Fibroblast of skin of left biceps (primary cell): ENCODE measurements at places on chromosomes 13 and 19.

- DNase-seq = peak; percentile 67
Measured at GRCh38 chr19:11535792-11536595, 2.7 kb upstream of the CNN1 start.

DNA sequence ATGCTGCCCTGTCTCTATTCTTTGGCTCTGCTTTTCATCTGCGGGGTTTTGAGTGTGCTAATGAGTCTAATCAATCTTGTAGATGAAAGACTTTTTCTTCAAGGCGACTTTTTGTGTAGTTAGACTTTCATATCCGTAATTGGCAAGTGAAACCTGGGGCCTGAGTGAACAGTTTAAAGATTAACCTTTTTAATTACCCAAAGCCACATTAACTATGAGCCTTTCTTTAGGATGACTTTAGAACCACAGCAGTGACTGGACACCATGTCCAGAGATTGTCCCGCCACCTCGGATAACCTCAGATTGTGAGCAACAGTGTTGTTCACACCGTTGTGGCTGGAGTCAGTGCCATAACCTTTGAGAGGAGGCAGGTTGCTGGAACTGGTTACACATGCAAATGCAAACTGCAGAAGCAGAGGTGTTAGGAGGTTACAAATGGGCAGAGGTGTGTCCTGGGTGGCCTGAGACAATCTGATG, 58.7 kb downstream of the SIAH3 start:
- no peak for DNase-seq

GRCh38 chr13:99432609-99433542, 68.4 kb upstream of the TM9SF2 start:
- no peak for DNase-seq

DNA sequence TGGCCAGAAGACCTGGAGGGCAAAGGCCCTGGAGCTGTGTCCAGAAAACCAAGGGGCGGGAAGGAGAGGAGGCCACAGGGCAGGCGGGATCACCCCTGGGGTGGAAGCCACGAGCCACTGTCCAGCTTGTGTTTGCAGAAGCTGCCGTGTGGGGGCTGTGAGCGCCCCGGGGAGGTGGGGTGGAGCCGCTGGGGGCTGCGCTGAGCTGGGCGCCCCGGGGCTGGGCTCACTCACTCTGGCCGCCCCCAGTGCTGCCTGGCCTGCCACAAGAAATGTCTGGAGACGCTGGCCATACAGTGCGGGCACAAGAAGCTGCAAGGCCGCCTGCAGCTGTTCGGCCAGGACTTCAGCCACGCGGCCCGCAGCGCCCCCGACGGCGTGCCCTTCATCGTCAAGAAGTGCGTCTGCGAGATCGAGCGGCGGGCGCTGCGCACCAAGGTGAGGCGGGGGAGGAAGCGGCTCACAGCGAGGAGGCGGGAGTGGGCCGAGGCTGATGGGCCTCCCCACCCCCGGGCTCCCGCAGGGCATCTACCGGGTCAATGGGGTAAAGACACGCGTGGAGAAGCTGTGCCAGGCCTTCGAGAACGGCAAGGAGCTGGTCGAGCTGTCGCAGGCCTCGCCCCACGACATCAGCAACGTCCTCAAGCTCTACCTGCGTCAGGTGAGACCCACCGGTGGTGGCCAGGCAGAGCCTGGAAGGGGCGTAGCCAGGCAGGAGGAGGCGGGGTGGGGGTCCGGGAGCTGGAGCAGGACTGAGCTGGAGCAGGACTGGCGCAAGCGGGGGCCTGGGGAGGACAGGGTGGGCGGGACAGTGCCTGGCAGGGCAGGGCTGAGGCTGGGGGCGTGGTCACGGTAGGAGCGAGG, 13.6 kb downstream of the POLR2E start:
- DNase-seq = no peak

- DNase-seq = no peak
Measured at GRCh38 chr13:77653301-77653700, 44.2 kb upstream of the SLAIN1 start.

DNA sequence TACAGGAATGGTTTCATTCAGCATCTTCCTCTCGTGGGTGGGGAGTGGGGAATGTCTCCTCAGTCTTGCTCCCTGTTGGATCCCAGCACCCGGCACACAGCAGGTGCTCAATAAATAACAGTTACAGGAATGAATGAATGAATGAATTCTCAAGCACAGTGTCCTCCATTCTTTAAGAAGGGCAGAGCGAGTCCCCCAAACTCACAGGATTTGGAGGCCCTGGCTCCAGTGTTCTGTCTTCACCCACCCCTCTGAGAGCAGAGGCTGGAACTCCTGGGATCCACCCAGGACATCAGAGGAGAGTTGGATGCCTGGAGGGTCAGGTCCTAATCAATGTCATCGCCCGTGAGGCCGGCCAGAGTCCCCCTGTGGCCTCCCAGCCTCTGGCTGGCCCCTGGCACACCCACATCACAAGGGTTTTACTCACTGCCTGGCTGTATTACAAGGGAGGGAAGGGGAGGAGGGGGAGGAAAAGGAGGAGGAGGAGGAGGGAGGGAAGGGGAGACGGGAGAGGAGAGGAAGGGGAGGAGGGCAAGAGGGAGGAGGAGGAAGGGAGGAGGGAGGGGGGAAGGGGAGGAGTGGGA, 8.7 kb upstream of the CREB3L3 start:
- DNase-seq = no peak

DNA sequence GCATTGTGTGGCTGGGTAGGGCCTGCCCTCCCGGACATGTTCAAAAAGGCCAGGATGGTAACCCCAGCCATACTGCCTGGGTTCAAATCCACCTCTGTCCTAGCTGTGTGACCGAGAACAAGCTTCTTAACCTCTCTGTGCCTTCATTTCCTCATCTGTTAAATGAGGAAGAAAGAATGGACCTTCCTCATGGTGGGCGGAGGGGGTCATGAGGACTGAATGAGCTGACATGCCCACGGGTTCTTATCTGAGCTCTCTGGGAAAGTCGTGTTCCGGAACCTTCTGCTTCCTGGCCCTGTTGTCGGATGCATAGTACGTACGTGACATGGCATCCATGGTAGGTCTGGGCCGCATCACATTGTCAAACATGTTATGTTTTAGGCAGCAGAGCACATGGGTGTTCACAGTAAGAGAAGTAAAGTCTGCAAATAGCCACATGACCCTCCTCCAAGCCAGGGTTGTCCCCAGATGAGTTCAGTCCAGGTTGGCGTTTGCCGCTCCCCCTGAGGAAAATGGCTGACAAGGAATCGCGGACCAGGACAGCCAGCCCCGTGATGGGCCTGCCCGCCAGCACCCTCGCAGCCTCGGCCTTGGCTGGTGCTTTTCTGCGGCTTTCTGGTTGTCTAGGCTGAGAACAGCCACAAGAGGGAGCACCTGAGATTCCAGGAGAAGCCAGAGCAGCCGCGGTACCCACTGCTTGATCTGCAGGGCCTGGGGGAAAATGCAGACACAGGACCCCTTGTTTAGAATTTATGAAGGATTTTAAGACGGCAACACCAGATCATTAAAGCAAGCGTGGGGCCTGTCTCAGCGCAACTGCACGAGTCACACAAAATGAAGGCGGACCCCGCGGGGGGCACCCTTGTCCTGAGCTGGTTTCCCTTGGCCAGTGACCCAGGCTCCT, 2.4 kb upstream of the NTN5 start:
- DNase-seq = peak; percentile 44

DNA sequence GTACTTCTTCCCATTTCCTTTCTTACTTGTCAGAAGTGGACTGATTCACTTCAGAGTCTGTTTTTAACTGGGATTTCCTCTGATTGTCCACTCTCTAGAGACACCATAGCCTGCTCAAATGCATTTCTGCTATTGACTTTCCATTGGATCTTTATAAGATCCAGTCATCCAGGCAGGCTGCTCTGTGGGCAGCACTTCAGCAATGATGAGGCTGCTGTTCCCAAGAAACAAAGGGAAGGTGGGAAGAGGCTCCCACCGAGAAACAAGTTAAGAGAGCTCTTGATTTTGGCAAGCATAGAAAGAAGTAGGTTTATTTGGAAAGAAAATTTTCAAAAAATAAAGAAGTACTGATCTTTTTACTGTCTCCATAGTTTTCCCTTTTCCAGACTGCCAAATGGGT, 125.8 kb upstream of the STARD13 start:
- no peak for DNase-seq

DNA sequence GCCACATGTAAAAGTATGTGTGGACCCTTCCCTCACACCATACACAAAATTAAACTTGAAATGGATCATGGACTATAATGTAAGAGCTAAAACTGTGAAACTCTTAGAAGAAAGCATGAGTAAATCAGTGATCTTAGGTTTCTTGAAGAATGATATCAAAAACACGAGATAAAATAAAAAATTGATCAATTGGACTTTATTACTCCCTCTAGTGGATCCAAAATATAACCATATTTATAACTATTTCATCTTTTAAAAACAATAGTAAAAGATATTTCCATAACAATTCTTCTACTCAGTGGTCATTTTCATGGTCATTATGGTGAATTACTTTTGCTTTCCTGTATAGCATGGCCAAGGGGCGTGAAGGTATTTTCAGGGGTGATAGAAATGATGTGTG, 174.6 kb upstream of the LSM14A start:
- DNase-seq = no peak

DNA sequence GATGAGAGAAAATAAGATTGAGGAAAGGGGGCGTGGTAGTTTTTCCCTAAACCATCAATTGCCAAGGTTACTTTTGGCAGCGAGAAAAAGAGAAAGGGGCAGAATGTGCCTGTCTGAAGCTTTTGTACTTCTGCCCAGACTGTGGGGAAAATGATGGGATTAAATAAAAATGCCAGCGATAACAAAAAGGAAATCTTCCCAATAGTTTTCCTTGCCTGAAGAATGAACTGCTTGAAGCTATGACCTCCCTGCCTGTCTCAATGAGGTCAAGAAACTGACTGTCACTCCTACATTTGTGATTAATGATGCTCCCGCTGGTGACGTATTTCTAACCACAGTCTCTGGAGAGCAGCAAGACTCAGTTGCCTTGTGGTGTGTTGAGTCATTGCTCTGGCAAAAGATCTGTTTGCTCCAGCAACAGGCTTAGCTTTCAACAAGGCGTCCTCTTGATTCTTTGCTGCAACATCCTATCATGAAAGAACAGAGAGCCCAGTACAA, 1051.5 kb downstream of the DIAPH3 start:
- peak; percentile 93 for DNase-seq

GRCh38 chr13:95530178-95530577, 22.3 kb upstream of the CLDN10 start:
- no peak for DNase-seq

DNA sequence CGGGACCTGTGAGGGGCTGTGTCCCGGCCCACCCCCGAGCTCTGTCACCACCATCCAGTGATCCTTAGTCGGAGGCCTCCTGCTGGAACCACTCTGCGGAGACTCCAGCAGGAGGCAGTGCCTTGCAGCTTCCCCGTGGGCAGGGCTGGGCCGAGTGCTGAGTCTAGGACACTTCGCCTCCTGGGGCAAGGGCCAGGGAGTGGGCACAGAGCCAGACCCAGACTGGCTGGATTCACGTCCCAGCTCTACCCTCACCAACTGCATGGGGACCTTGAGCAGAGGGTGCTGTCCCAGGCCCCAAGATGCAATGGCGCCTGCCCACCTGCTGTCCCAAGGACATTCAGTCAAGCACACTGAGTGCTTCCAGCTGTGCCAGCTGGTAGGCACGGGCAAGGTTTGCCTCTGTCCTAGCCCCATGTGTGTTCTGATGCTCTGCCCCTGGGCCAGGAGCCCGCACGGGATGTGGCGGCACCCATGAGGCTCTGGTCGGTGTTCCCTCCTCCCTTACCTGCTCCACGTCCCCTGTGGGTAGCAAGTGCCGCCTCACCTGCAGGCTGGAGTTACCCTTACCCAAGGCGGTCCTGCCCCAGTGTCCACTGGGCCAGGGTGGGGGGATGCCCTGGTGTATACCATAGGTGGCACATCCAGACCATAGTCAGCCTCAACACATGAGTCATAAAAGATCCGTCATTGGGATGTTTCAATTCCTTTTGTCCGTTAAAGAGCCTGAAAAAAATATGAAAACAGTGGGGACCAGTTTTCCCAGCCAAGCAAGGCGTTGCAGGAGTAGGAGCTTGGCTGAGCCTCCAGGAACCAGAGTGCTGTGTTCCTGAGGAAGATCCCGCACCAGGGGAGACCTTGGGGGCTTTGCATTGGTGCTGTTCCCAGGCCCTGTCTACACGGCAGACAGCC, 7.4 kb downstream of the FZR1 start:
- DNase-seq = no peak

- DNase-seq = no peak
Measured at GRCh38 chr19:9996541-9996940, 13.8 kb downstream of the COL5A3 start.

DNA sequence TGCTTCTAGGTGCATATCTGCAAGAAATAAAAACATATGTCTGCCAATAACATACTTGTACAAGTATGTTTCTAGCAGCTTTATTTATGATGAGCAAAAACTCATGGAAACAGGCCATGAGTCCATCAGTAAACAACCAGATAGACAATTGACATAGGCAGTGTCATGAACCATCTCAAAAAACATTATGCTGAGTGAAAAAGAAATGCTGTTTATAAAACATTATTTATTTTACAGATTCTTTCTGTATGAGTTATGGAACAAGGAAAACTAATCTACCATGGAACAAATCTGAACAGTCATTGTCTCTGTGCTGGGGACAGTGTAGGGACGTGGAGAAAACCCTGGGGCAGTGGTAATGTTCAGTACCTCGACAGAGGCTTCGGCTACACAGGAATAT, 283.9 kb downstream of the UQCRFS1 start:
- DNase-seq = no peak

DNA sequence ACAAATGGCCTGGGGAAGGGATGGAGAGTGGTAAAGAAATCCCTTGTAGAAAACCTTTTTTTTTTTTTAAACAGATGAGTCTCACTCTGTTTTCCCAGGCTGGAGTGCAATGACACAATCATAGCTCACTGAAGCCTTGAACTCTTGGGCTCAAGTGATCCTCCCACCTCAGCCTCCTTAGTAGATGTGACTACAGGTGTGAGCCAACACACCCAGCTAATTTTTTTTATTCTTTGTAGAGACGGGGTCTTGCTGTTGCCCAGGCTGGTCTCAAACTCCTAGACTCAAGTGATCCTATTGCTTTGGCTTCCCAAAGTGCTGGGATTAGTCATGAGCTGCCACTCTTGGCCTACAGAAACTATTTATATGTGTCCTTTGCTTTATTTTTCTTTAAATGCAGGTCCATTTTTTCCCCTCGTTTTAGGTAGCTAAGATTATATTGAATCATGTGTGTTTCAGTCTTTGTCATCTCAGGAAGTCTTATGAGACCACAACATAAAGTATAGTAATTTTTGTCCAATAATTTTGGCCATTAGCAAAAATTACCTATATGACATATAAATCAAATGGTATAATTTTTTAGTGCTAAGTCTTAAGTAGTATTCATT, 10.5 kb downstream of the LPAR6 start:
- no peak for DNase-seq

DNA sequence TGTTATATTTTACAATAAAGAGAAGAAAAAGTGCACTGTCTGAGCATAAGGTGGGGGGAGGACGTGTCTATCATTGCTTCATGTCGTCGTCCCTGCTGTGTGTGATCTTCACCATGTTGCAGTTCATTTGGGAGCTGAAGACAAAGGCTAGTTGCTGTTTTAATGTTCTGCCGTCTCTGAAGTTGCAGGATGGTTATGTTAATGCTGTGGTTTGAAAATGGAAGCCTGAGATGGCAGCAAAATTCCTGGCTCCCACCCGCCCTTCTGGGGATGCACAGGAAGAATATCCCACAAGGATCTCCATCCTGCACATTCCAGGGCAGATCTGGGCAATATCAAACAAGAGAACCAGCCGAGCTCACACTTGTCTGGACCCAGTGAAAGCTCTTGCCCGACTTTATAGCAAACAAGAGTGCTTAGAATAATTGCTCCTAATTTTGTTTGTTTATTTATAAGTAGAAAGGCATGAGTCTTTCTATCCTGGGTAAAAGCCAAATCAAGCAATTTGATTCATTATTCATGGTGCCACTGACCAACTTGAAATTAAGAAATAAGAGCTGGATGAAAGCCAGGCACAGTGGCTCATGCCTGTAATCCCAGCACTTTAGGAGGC, 110.3 kb upstream of the ABCC4 start:
- DNase-seq = no peak
